ENCODE measurements at places on chromosomes 13 and 19. TPM values are rescaled to one million over a fixed set of nuclear protein-coding genes. Genes with fewer than 3 reads are reported as not detected.

GRCh38 chr13:40053401-40053800 lies 397.9 kb downstream of the COG6 start:
- H3K4me1 ChIP-seq = no peaks in the 10 kb centered on the region
- no peak for DNase-seq
- H3K36me3 ChIP-seq = no peaks in the 10 kb centered on the region

- no peak overlapping the region for H3K4me3 ChIP-seq
- DNase-seq = peak; percentile 92
- no peaks in the 10 kb centered on the region for H3K27me3 ChIP-seq
These were observed 40.6 kb upstream of the EEF1AKMT1 start for GRCh38 chr13:20814224-20814910.

- DNase-seq = no peak
- peaks cover 15% of the 10 kb centered on the region for H3K36me3 ChIP-seq
- no peak overlapping the region for H3K27ac ChIP-seq
- H3K4me1 ChIP-seq = no peaks in the 10 kb centered on the region
- H3K27me3 ChIP-seq = no peaks in the 10 kb centered on the region
These were observed 473 bp upstream of the SCN1B start for GRCh38 chr19:35029737-35030256.

DNA sequence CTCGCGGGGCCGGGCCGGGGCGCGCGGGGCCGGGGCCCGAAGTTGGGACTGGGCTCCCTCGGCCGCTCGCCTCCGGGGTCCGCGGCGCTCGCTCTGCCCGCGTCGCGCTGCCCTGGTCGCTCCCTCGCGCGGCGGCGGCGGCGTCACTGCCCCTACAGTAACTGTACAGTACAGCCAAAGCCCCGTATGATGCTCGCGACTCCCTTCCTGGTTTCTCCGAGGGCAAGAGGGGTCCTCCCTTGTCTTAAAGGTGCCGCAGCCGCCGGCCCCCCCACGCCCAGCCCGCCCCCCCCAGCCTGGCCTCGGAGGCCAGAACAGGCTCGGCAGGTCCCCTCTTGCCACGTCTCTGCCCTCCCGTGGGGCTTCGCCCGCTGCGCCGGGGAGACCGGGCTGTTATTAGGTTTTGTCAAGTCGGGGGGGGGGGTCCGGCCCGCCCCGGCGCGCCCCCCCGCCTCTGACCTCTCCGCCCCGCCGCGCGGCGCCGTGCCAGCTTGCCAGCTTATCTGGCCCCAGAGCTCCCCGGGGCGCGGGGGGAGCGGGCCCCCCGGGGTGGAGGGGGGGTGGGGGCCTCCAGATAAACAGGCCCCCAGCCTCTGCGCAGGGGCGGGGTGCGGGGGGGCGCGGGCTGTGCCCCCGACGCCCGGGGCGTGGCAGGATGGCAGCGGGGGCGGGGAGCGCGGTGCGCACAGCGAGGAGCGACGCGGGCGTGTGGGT lies at the start of gene ZBTB7A:
Gene ZBTB7A (minus strand): TSS at position 218 of the 714 bp plus-strand sequence. CDS start 11,667 bp downstream, outside the sequence.
- peak; percentile 86 for DNase-seq
- peaks cover 27% of the 10 kb centered on the region for H3K4me1 ChIP-seq
- H3K27me3 ChIP-seq = no peaks in the 10 kb centered on the region
- H3K27ac ChIP-seq = peak within 1 kb of the TSS; percentile 91

DNA sequence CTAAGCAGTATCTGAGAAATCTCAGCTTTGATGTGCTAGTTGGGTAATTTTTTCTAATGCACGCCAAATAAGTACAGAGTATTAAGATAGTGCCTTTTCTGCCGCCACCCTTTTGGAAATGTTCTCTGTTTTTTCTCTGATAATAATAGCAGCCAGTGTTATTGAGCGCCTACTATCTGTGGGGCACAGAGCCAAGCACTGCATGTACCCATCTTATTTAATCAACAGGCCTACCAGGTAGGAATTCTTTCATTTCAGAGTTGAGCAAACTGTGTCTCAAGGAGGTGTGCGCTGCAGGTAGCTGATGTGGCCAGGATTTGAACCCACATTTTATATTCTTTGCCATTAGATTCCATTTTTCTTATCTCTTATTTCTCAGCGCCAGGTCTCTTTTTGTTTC lies 1.4 kb downstream of the EPN1 start:
- no peaks in the 10 kb centered on the region for H3K27me3 ChIP-seq
- H3K4me3 ChIP-seq = no peak overlapping the region

GRCh38 chr13:28413999-28414398 lies 80.9 kb downstream of the FLT1 start:
- no peak overlapping the region for H3K4me3 ChIP-seq
- no peaks in the 10 kb centered on the region for H3K27me3 ChIP-seq
- no peak overlapping the region for H3K27ac ChIP-seq
- H3K4me1 ChIP-seq = no peaks in the 10 kb centered on the region
- no peaks in the 10 kb centered on the region for H3K36me3 ChIP-seq

GRCh38 chr13:87810920-87811344 lies 139.8 kb downstream of the SLITRK5 start:
- DNase-seq = no peak
- H3K36me3 ChIP-seq = no peaks in the 10 kb centered on the region
- H3K4me3 ChIP-seq = no peak overlapping the region
- H3K27ac ChIP-seq = no peak overlapping the region
- no peaks in the 10 kb centered on the region for H3K27me3 ChIP-seq

DNA sequence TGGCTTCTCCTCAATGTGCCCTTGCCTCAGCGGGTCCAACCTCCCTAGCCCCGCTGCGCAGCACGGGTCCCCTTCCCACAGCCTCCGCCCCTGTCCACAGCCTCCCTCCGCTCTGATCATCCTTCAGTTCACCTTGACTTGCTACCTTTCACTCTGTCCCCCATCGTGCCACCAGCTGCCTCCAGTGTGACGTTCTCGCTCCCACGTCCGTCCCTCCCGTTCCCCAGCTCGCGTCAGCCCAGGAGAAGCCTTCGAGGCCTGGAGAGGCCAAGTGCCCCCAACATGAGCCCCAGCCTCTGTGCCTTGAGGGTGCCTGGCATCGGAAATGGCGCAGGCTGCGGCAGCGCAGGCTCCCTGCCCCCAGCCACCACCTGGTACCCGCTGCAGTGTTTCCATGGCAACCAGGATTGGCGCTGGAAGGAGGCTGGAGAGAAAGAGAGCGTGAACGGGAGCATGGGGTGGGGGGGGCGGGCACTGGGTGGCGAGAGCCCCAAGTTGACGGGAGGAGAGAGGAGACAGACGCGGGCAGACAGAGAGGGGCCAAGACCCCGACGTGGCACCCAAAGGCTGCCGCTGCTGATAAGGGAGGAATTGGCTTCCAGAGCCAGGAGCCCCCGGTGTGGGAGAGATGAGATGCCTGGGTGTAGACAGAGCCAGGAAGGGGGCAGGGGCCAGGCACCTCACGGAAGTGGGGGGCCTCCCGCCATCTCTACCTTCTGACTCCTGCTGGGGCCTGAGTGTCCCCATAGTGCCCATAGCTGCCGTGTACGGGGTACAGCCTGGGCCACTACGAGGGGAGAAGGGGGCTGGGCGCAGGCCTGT lies 844 bp upstream of the ASPDH start:
- no peaks in the 10 kb centered on the region for H3K36me3 ChIP-seq
- no peaks in the 10 kb centered on the region for H3K27me3 ChIP-seq
- no peak for DNase-seq
- no peak overlapping the region for H3K27ac ChIP-seq
- peaks cover 10% of the 10 kb centered on the region for H3K4me1 ChIP-seq

DNA sequence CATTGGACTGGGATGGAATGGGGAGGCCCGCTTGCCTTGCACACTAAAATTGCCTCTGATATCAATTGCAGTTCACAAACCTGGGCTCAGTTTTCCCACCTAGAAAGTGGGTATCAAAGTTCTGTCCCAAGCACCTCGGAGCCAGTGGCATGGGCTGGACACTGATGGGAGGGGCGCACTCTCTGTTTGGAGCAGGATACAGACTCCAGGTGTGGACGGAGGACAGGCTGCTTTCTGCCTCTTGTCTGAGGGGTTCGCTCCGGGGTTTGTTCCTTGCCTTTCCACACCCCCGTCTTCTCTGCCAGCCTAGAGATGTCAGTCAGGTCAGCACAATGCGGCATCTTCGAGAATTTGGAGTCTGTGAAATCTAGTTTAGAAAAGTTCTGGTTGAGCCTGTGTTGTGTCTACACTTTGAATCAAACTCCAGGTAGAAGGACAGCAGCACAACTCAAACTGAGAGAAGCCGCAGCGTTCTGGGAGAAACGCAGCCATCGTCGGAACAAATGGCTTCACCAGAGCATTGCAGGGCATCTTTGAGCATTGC lies 141.9 kb downstream of the TEX29 start:
- no peak overlapping the region for H3K4me3 ChIP-seq
- H3K36me3 ChIP-seq = no peaks in the 10 kb centered on the region
- H3K27me3 ChIP-seq = no peaks in the 10 kb centered on the region
- no peak overlapping the region for H3K27ac ChIP-seq

GRCh38 chr19:19021115-19021514 lies 12.2 kb downstream of the SUGP2 start:
- peaks cover 30% of the 10 kb centered on the region for H3K36me3 ChIP-seq
- no peak for DNase-seq
- peaks cover 48% of the 10 kb centered on the region for H3K4me1 ChIP-seq
- no peak overlapping the region for H3K4me3 ChIP-seq

DNA sequence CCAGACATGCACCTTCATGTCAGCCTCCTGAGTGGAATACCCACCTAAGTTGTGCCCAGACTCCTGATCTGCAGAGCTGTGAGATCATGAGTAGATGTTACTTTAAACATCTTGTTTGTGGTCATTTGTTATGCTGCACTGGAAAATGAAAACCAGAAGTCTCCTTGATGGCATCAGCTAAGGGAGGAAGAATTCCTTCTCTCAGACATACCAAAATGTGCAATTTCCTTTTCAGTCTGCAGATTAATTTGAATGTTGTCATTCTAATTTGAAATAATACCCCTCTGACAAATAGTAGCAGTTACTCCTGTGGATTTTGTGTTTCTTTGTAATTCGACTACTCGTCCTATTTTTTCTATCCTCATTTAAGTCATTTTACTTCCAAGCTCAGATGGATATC lies 59.3 kb downstream of the ITGBL1 start:
- no peak overlapping the region for H3K27ac ChIP-seq
- H3K36me3 ChIP-seq = no peaks in the 10 kb centered on the region
- H3K4me1 ChIP-seq = no peaks in the 10 kb centered on the region
- H3K27me3 ChIP-seq = no peaks in the 10 kb centered on the region

GRCh38 chr19:41325640-41325946 lies 15.6 kb downstream of the CCDC97 start:
- H3K4me3 ChIP-seq = peak overlapping the region; percentile 19
- H3K27me3 ChIP-seq = no peaks in the 10 kb centered on the region
- H3K4me1 ChIP-seq = peaks cover 36% of the 10 kb centered on the region
- no peak for DNase-seq
- peak overlapping the region; percentile 18 for H3K27ac ChIP-seq

DNA sequence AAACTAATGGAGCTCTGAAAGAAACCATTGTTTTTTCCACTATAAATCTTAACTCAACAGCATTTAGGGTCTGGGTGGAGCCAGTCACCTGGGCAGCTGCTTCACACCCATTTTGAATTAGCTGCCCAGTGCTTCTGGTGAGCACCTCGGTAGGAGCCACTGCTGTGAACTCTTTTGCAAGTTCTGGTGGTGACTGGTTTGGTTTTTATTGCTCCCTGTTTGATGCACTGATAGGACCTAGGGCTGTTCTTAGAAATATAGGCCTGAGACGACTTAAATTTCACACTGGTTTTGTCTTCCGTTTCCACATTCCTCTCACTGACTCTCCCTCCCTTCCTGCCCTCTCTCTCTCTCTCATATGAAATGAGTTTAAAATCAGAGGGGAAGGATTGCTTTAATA lies 103.9 kb downstream of the GGACT start:
- H3K36me3 ChIP-seq = no peaks in the 10 kb centered on the region
- H3K27me3 ChIP-seq = no peaks in the 10 kb centered on the region
- H3K27ac ChIP-seq = no peak overlapping the region
- no peaks in the 10 kb centered on the region for H3K4me1 ChIP-seq

DNA sequence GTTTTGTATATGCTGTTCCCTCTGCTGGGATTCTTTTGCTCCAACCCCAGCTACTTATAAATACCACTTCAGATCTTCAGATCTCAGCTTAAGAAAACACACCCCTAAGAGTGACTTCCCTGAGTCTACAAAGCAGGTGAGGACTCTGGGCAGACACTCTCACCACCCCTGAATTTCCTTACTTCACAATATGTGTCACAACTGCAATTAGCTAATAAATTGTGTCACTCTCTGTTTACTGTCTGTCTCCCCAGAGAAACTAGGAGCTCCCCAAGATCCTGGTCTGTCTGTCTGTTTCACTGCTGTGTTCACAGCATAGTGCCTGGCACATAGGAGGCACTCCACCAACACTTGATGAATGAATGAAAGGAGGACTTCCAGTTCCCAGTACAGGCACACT lies 14.4 kb downstream of the CEBPA start:
- no peaks in the 10 kb centered on the region for H3K27me3 ChIP-seq
- H3K27ac ChIP-seq = no peak overlapping the region
- no peak for DNase-seq

DNA sequence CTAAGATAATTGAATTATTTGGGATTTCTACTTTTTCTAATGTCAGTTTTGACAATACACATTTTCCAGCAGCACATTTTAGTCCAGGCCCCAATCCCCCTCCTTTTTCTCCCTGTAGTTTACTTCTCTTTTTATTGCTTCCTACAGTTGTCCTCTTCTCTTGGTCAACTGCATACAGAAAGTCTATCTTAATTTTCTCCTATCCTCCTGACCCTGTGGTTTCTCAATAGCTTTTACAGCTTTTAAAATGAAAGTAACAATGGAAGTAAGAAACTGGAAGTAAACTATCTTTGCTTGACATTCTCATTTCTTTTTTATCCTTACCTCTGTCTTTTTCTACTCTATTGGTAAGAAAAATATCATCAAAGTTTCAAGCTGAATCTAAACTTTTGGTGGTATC lies 106.5 kb upstream of the OXGR1 start:
- no peak overlapping the region for H3K27ac ChIP-seq
- DNase-seq = no peak
- no peaks in the 10 kb centered on the region for H3K27me3 ChIP-seq
- no peaks in the 10 kb centered on the region for H3K4me1 ChIP-seq
- no peak overlapping the region for H3K4me3 ChIP-seq

Gene SELENOV
- total RNA-seq = 4.4 TPM

Gene TEX29
- not detected for total RNA-seq

Gene C19orf85
- not detected for total RNA-seq

Gene PGLYRP2
- not detected for total RNA-seq

Gene CYP2A7
- not detected for total RNA-seq

Gene CLDND2
- total RNA-seq = not detected
